ENCODE measurements at places on chromosomes 12 and 14.

- no peak for DNase-seq
These were observed 347 bp downstream of the SYNDIG1L start for GRCh38 chr14:74425525-74426201.

DNA sequence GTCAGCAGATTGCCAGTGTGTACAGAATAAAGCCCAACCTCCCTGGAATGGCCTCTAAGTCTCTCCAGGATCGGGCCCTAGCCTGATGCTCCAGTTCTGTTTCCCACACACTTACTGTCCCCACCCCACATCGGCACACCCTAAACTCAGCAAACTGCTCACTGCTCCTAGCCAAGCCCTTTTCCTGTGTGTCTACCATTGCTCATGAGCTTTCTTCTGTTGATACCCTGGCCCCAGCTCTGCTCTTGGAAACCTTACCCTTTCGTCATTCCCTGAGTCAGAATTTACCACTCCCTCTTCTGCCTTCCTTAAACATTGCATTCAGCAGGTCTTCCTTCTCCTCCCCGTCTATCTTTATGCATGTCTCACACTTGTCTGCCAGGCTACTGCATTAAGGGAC lies 158.9 kb downstream of the TMX1 start:
- DNase-seq, result no peak

- no peak for DNase-seq
These were observed 13.7 kb downstream of the ARID2 start for GRCh38 chr12:45743247-45743646.

GRCh38 chr14:83372271-83372670 lies 1838.6 kb upstream of the SEL1L start:
- no peak for DNase-seq

GRCh38 chr12:41908206-41908605 lies 236.5 kb downstream of the GXYLT1 start:
- no peak for DNase-seq
